ENCODE measurements at places on chromosomes 6 and 20. TPM values are rescaled to one million over a fixed set of nuclear protein-coding genes. Genes with fewer than 3 reads are reported as not detected.

ACTL10 gene
- not detected for total RNA-seq

OTOR gene
- not detected for total RNA-seq

MATN4 gene
- total RNA-seq = 0.08 TPM

CLPSL1 gene
- not detected for total RNA-seq

SLC35D3 gene
- 0.07 TPM for total RNA-seq

OR2B6 gene
- total RNA-seq = 0.15 TPM

NEDD9 gene
- total RNA-seq = 36.0 TPM

HLA-DRB1 gene
- not detected for total RNA-seq

COL9A3 gene
- total RNA-seq = 0.58 TPM

ADAM33 gene
- 0.06 TPM for total RNA-seq

DNAH8 gene
- total RNA-seq = not detected

PREX1 gene
- 11.8 TPM for total RNA-seq

TSHZ2 gene
- total RNA-seq = not detected

ADGRG6 gene
- total RNA-seq = 47.1 TPM

SMOC2 gene
- total RNA-seq = not detected

SLC22A1 gene
- total RNA-seq = 2.8 TPM

GDAP1L1 gene
- not detected for total RNA-seq

XKR7 gene
- total RNA-seq = not detected

SIRPD gene
- total RNA-seq = not detected

GCNT2 gene
- 11.2 TPM for total RNA-seq

DNMT3B gene
- total RNA-seq = 4.6 TPM

KCNK17 gene
- total RNA-seq = not detected

ATAT1 gene
- 5.1 TPM for total RNA-seq

PROKR2 gene
- total RNA-seq = not detected
